ENCODE measurements at places on chromosomes 5 and 9.

GRCh38 chr5:95619096-95619495, 791 bp upstream of the GPR150 start:
- no peak for DNase-seq

GRCh38 chr9:30774326-30774725, 1610.1 kb upstream of the ACO1 start:
- DNase-seq = no peak

- DNase-seq = no peak
Measured at GRCh38 chr5:137206030-137206715, 293.0 kb downstream of the SPOCK1 start.

- no peak for DNase-seq
Measured at GRCh38 chr9:111360881-111361280, 30.9 kb upstream of the OR2K2 start.

GRCh38 chr5:142913728-142914338, 143.7 kb downstream of the ARHGAP26 start:
- no peak for DNase-seq

GRCh38 chr5:142934051-142934762, 164.0 kb downstream of the ARHGAP26 start:
- no peak for DNase-seq

DNA sequence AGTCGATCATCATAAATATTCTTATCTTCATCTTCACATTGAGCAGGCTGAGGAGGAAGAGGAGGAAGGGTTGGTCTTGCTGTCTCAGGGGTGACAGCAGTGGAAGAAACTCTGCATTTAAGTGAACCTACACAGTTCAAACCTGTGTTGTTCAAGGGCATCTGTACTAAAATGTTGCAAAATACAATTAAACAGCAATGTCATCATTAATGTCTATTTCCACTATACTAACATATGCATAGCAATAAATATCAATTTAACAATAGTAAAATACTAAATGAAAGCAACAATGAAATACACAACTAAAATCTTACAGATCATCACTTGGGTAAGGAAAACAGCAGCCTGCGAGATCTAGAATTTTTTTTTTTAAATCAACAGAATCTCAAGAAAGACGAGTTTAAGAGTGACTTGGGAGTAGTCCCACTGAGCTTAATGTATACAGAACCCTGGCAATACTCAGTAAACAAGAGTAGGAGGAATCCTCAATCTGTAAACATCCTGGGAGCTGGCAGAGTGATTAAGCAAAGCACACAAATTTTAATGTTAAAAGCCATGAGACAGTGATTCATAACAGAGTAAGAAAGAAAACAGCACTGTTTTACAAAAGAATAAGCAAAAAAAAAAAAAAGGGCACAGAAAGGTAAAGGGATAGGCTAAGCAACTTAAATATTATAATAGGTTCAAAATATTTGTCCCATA, 10.0 kb downstream of the HOMER1 start:
- DNase-seq = no peak

DNA sequence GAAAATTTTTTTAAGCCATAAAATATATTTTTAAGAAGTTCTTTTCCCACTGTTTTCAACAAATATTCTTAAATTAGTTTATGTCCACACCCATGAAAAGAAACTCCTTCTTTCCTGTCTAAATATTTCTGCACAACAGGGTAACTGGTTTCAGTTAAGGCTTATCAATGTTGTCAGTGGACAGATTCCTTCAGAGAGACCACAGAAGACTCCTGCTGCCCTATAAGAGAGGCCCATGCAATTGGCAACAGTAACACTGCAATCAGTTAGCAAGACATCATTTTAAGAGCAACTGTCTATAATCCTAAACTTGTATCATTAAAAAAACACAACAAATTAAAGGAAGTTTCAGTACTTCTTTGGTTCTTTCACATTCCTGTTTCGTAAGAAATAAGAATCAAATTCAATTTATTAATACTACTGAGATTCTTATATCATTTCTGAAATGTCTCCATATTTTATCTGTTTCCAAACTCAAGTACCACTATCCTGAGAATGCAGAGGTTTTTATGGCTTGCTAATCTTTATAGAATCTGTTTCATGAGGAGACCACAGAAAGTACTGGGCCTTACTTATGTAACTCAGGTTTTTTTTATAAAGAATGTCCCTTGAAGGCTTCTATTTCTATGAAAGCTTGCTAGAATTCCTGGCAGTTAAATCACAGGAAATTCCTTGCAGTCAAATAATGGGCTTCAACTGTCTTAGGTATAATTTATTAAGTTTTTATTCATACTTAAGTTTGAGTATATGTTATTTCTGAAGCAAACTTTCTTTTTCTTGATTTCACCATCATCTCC, 240.2 kb downstream of the RFX3 start:
- no peak for DNase-seq

DNA sequence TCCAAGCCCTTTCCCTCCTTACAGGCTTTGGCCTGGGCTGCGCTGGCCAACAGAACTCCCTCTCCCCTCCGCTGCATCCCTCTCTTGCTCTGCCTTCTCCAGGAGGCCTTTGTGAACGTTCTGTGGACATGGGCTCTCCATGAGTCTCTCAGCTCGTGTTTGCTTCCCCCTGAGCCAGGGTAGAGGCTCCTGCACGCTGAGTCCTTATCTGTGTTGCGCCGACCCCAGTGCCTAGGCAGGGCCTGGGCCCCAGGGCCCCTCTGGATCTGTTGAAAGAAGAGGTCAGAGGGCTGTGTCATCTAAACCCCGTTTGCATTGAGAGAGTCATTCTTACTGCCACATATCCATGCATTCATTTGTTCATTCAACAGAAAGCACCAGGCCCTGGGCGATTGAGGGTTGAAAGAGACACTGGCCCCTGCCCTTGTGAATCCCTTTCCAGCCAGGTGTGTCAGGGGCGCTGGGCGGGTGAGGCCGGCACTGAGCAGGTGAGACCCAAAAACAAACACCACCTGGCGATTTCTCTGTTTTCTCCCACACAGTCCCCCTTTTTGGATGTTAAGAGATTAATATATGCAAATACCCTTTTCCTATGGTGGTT, 111.2 kb upstream of the IER5L start:
- DNase-seq = peak; percentile 27

GRCh38 chr5:18078157-18078556, 443.9 kb downstream of the TAF11L14 start:
- no peak for DNase-seq

DNA sequence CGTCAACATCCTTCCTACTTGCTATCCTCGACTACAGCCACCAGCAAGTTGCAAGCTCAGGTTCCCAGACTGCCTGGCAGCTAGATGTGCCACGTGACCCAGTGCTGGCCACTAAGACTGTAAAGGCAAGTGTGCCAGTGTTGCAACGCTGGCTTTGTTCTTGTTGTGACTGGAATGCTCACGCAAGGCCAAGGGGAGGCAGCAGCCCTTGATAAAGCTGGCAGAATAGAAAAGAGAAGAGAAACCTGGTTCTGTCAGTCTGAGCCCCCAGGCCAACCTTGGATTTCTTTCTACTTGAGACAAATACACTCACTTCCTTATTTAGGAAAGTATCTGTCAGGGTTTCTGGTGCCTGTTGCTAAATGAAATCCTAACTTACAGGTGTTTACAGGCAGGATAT, 113.0 kb downstream of the KLHL3 start:
- peak; percentile 92 for DNase-seq

GRCh38 chr9:34624475-34625185, 4.2 kb downstream of the ARID3C start:
- no peak for DNase-seq

DNA sequence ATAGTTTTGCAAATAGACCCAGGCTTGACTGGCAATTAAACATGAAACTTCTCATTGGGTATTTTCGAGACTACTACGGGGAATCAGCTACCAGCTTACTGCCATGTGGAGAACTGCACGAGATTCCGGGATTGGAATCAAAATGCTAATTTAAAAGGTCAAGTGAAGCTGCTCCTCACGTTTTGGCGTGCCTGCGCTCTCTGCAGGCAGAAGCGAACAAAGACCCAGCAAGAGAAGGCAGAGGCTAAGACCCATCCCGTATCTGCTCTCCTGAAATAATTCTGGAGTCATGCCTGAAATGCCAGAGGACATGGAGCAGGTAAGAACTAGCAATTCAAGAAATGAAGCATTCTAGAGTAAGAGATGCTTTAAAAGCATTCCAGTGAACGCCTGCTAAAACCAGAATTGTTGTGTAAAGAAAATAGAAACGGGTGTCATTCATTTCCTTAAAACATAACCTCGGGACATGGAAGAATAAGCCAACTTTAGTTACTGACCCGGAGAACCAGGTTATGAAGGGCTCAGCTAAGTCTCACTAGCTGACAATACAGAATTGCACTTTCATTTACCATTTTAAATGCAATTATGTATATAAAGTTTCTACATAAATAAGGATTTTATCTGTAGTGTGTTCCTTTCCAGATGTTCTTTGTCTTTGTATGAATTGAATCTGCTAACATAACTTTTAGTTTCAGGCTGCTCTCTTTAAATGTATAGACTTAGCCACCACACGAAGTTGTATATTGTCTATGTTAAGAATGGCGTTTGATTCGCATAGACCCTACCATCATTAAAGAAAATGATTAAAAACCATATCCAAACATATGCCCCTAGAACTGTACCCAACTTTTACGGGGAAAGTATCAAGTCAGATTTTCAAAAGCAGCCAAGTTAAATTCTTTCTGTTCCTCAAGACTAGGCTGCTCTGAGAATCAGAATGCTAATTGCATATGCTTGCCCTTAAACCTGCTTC, 2.0 kb upstream of the MAT2B start:
- DNase-seq = peak; percentile 74

- no peak for DNase-seq
Measured at GRCh38 chr5:149153193-149153750, 12.0 kb downstream of the ABLIM3 start.

- DNase-seq = no peak
Measured at GRCh38 chr9:89375191-89375760, 57.0 kb downstream of the SECISBP2 start.

GRCh38 chr5:176481711-176482110, 33.5 kb downstream of the FAF2 start:
- DNase-seq = no peak

DNA sequence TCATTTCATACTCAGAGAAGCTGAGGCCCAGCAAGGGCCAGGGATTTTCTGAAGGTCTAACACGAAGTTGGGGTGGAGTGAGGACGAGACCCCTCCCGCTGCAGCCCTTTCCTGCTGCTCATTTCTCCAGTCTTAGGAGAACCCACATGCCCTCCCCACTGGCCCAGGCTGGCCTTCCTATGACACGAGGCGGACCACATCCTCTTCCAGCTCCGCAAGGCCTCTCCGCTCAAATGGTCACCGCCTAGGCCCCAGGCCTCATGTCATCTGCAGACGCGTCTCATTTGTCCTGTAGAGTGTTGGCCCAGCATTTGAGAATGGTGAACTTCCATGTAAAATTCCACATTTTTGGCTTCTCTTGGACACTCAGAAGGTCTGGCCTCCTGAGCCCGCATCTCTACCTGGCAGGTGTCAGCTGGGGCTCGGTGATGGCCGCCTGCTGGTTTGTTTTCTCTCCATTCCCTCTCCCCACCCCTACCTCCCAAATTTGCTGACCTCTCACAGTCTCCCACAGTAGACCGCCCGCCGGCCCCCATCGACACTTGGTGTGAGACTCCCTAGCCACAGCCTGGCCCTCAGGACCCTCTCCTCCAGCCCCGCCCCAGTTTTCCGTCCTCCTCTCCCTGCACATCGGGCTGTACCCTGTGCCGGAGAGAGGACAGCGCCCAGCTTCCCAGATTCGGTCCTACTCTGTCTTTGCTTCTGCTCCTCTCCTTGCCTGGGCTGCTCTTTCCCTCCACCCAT, 51.7 kb downstream of the ERGIC1 start:
- no peak for DNase-seq

- DNase-seq = peak; percentile 73
Measured at GRCh38 chr5:113663879-113664541, 150.5 kb downstream of the YTHDC2 start.

GRCh38 chr9:127319366-127320114, 55.0 kb downstream of the GARNL3 start:
- DNase-seq = no peak

- no peak for DNase-seq
Measured at GRCh38 chr9:34600908-34601307, 11.0 kb downstream of the RPP25L start.

DNA sequence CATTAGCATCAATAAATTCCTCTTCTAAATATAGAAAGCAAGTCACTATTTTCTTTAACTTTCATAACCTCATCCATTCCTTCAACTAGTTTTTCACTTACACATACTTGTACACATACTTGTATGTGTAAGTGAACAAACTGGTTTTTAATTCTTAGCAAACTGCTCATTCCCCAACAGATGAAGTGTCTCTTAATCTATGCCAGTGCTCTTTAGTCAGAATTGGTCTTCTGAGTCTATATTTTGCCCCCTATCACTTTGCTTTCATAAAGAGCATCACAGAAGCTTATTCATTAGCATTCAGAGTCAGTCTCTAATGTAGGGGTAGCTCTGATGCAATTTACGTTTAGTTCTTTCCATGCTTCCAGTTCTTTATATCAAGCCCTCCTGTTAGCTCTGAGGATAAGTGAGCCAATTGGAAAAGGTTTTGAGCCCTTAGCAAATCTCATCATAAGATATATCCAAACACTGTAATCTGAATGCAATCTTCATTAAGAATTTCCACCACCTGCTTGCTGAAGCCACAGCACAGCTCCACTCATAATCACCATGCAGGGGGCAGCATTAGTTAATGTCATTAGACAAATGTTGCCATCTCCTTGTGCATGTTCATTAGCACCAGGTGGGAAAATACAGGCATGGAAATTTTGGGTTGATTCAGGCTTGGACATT, 178.5 kb upstream of the SLC24A2 start:
- DNase-seq = no peak

- no peak for DNase-seq
Measured at GRCh38 chr5:127206320-127207113, 84.1 kb upstream of the MEGF10 start.

DNA sequence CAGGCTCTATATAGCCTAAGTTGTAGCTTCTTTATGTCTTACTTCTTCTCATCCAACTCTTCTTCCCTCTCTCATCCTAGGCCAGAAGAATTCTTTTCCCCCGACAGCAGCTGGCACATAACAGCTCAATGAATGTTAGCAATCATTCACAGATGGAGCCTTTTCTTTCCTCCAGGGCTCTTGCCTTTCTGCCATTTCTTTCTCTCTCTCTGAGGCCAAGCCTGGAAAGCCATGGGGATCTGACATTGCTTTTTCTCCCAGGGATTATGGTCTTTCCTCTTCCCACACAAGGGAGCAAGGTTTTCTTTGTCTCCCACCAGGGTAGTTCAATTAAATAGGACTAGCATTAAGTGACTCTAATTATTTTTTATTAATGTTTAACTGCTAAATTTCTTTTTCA, 20.5 kb downstream of the SMIM15 start:
- no peak for DNase-seq
